ENCODE measurements at places on chromosomes 4 and X.

- DNase-seq: no peak
Measured at GRCh38 chr4:76830964-76831703, 66.8 kb downstream of the SOWAHB start.

- DNase-seq: no peak
Measured at GRCh38 chr4:90145319-90145718, 18.1 kb downstream of the CCSER1 start.

GRCh38 chr4:172666711-172667368, 501.8 kb upstream of the GALNT7 start:
- no peak for DNase-seq

GRCh38 chrX:147739196-147739595, 172.5 kb upstream of the FMR1 start:
- DNase-seq: no peak

DNA sequence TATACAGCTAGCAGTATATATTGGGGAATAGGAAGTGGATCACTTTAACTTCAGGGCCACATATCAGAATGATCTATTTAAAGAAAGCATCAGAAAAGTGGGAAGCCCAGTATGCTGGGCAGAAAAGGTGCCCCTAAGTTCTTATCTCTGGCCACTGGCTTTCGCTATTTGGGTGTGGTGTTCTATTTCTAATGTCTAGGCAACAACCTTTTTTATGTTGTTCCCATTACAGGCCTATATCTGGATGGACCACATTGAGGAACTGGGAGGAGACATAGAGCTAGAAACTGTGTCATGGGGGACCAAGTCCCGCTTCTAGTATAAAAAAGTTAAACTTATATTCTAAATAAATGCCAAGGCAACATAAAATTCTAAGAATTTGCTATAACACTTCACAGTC, 935.6 kb downstream of the PDHA2 start:
- DNase-seq: no peak

- DNase-seq: no peak
Measured at GRCh38 chrX:108025954-108026600, 18.8 kb upstream of the VSIG1 start.

- DNase-seq: peak; percentile 29
Measured at GRCh38 chrX:7574325-7574724, 268.6 kb upstream of the VCX start.

DNA sequence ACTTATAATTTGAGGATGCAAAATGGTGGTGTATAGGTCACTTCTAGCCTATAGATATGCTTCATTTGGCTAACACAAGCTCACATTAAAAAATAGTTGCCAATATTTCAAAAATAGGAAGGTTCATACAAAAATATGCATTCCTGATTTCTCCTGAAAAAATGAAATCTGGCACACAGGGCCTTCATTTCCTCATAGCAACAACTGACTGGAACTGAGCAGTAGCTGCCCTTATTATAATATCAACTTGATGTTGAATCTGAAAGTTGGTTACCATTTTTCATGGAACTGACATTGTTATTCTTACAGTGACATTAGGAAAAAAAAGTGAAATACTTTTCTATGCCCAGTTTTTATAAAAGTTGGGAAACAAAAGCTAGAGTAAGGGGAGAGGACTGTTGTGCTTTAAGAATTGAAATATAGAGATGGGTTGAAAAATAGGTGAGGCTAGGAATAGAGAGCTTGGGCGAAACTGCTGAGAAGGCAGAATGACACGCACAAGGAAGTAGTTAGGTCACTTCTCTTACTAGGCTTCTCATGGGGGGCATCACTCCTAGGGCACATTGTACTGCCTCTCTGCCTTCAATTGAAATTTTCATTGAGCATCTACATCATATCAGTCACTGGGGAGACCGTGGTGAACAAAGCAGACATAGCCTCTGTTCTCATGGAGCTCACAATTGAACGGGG, 43.1 kb upstream of the C1GALT1C1 start:
- no peak for DNase-seq

Measured in epithelial cell of prostate (primary cell).